Thoracic aorta endothelial cell (primary cell): ENCODE measurements at places on chromosomes 1 and 21. TPM values are rescaled to one million over a fixed set of nuclear protein-coding genes. Genes with fewer than 3 reads are reported as not detected.

Gene TPTE
- not detected in 2 replicates for total RNA-seq

Gene TIE1
- total RNA-seq, result 436 and 472 TPM in 2 replicates

Gene SEMA4A
- total RNA-seq, result 0.80 and 1.0 TPM in 2 replicates

Gene C1orf94
- total RNA-seq, result not detected in 2 replicates

Gene LAX1
- total RNA-seq, result 0.13 and 0.14 TPM in 2 replicates

Gene ACTA1
- total RNA-seq, result not detected in 2 replicates

Gene RNF186
- not detected in 2 replicates for total RNA-seq

Gene KHDRBS1
- total RNA-seq, result 117 and 141 TPM in 2 replicates

Gene RGS18
- total RNA-seq, result not detected in 2 replicates

Gene PAQR6
- 0.27 and 0.36 TPM in 2 replicates for total RNA-seq

Gene OR2T33
- 0.13 TPM in 1 of 2 replicates, not detected in the other for total RNA-seq

Gene CRYBG2
- total RNA-seq, result not detected in 2 replicates

Gene TNNI3K
- total RNA-seq, result not detected in 2 replicates

Gene CASP9
- 4.8 and 6.0 TPM in 2 replicates for total RNA-seq

Gene KRTAP13-2
- not detected in 2 replicates for total RNA-seq
